ENCODE measurements at places on chromosomes 2 and 18.

GRCh38 chr18:2901423-2901985, 54.7 kb downstream of the EMILIN2 start:
- peak; percentile 82 for DNase-seq

DNA sequence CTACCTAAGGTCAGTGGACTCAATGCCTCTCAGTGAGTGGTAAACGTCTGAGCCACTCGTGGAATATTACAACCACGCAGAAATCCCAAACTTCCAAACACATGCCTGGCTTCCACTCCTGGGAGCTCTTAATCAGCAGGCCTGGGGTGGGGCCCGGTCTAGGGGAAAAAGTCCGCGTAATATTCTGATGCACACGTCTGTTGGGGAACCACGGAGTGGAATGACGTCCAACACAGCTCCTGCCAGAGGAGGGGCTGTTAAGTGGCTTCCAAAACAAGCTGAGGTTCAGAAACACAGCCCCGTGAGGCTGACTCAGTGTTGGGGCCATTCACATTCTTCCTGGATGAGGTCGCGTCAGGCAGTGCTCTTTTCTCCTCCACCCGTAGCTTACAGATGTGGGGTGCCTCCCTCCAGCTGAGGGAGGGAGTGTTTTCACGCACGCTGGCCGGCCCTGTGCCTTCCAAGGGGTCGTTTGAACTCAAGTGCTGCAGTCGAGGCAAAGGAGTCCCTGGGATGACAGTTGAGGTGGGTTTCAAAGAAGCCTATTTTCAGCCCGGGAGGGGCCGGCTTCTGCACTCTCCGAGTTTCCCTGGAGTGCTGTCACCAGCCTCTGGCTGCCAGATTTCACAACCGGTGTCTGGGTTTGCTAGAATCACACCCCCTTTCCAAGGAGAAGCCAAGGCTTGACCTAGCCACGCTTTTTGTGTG, 73.1 kb downstream of the ACKR3 start:
- peak; percentile 100 for DNase-seq

DNA sequence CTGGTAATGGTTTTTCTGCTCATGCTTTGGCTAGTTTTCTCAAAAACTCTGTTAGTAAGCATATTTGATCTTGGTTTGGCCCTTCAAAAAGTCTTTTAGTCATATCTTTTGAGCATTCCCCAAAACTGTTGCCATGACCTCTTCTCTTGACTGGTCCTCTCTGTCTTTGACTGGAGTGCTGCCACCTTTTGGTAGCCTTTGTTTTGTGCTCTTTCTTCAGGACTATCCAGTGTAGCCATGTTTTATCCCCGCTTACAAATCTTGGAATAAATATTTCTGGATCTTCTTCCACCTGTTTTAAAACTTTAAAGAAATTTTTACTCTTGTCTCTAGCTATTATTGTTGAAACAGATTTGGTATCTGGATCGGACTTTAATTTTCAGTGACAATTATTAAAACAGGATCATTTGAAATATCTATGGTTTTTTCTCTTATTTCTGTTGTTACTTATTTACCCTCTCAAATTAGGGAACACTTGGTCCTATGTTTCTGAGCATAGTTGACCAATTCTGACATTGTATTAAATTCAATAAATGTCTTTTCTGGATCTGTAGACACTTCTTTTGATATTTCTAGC, 965 bp upstream of the ELOA2 start:
- DNase-seq, result peak; percentile 1

DNA sequence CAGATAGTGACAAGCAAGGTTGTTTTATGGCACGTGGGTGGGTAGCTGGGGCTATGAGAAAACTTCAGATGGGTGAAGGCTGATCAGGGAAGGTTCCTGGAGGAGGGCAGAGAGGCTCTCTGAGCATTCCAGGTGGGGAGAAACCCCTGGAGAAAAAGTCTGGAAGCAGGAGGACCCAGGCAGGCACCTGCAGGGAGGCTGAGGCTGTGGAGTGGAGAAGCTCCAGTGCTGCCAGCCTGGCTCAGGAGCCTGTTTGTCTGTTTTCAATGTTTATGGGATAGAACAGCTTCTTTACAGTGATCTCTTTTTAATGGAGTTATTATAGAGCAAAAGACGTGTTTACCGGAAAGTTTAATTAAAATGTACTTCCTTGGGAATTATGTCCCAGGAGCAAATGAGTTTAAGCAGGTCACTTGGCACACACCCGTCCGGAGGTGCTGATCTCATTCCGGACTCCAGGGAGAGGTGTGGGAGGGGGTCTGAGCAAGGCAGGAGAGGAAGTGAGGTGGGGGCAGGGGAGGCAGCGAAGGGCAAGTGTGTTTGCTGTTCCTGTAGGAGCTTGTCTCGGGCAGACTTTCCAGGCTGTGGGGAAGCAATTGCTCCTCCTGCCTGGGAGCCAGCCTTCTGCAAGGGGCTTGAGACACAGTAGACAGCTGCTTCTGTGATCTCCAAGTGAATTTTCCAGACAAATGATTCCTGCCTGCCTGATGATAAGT, 239.5 kb downstream of the MYCN start:
- DNase-seq, result no peak

- peak; percentile 61 for DNase-seq
Observed at GRCh38 chr18:41121116-41121826, 833.8 kb upstream of the PIK3C3 start.

- peak; percentile 81 for DNase-seq
Observed at GRCh38 chr2:226618875-226619605, 180.6 kb downstream of the IRS1 start.

DNA sequence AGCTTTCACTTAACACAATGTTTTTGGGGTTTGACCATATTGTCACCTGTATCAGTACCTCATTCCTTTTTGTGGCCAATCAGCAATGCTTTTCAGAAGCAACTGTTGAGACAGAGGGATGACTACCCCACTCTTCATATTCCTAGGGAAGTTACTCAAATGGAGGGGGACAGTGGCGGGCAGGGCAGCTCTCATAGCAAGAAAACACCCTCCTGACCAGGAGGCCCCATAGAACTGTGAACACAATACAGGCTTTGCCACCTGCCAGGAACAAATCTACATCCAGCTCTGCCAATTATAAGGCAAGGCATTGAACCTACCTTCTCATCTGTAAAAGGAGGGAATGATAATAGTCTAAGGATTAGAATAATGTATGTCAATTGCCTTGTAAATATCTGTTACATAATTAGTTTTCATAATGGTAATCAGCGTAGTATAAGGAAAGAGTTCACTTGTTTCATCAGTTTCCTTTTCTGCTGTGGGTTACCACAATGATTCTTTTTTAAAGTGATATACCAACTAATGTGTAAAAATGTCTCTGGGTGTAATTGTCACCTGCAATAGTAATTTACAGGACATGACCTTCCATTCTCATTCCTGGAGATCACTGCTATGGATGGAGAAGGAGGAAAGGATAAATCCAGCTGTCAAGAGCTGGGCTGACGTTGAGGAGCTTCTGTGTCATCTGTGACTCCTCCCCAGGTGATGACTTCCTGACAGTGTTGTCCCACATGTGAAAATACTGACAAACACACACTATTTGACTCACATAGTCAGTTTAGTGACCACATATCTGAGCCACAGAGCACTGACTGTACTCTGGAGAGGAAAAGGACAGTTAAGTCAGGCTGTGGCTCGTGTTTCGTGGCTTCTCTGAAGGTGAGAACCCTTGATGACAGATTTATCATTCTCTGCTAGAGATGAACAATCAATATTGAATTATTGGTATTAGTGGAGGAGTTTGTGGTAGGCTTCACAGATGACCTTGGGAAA, 13.5 kb downstream of the ALPK2 start:
- DNase-seq, result no peak

DNA sequence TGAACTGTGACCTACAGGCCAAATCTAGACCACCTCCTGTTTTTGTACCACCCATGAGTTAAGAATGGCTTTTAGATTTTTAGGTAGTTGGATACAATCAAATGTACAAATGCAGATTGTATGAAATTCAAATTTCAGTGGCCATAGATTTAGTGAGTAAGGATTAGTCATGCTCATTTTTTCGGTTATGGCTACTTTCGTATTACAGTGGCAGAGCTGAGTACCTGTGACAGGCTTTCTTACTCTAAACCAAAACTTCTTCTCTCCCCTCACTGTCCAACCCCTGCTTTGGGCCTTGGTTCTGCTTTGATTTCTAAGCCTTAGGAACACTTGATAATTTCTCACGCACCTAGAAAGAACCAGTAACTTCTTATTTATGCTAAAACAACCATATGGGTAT, 82.1 kb downstream of the CDC42EP3 start:
- DNase-seq, result no peak

- DNase-seq, result no peak
Observed at GRCh38 chr2:114192362-114192761, 250.1 kb upstream of the DPP10 start.

GRCh38 chr2:62423235-62423634, 82.8 kb downstream of the TMEM17 start:
- DNase-seq, result peak; percentile 9

- DNase-seq, result no peak
Observed at GRCh38 chr18:25074925-25075324, 277.0 kb downstream of the ZNF521 start.

GRCh38 chr18:77341527-77342325, 92.1 kb downstream of the GALR1 start:
- no peak for DNase-seq

- DNase-seq, result peak; percentile 47
Observed at GRCh38 chr2:230230087-230230486, 4.6 kb downstream of the SP140 start.

DNA sequence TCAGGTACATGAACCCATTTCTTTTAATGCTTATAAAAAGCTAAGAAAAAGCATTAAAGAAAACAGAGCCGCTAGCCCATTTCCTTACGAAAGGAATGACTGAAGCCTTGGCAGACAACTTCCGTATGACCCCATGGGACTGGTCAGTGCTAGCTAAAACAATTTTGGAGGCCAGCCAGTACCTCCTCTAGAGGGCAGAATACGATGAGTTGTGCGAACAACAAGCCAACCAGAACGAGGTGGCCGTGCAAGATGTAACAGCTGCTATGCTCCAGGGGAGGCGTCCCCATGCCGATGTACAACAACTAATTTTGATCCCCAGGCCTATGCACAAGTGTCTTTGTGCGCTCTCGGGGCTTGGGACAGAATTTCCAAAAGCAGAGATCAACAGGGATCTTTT, 16.7 kb downstream of the MAP3K2 start:
- no peak for DNase-seq

DNA sequence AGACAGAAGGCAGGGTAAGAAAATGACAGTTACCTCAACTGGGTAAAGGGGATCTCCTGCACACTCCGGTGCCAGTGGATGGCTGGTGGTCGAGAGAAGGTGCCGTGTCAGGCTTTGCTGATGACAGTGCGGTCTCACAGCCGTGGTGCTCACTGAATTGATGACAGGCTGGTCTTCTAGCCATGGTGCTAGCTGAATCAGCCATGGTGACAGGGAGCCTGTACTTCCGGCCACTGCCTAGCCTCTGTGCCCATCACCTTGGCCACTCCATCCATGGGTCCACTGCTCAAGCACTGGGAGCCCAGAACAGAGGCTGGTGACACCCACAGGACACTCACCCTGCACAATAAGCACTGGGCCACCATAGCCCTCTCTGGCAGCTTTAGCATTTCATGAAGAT, 315.9 kb downstream of the FBXO15 start:
- no peak for DNase-seq

DNA sequence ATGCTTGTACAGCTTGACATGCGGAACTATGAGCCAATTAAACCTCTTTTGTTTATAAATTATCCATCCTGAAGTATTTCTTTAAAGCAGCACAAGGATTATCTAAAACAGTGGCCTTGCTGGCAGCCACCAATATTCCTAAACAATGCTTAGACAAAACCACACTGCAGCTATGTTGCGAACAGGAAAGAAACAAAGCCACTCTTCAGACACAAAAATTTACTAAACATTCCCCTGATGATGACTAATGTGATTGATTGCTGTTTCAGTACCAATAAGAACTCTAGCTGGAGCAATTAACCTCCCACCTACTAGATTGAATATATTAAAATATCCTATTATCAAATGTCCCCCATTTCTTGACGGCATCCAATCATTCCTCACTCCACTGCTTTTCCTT, 325.8 kb upstream of the REG3G start:
- DNase-seq, result no peak

GRCh38 chr18:47779381-47779780, 151.1 kb downstream of the SMAD2 start:
- DNase-seq, result no peak

- DNase-seq, result no peak
Observed at GRCh38 chr2:120229341-120229740, 6.1 kb upstream of the TMEM185B start.

DNA sequence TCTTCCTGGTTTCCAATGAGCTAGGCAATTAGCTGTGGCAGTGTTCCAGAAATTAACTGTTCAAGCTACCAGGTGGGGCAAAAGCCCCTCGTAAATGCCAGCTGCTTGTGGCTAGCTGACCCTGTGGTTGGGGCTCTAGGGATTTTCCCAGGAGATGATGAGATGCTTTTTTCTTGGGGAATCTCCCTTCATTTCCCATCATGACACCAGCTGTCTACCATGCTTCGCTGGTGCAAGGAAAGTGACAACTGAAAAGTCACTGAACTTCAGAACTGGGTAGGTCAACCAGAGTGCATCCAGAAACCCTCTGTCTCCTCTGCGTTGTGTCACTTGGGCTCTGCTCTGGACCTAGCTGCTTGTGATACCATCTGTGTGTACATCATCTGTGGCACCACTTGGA, 386.5 kb upstream of the DCC start:
- no peak for DNase-seq

DNA sequence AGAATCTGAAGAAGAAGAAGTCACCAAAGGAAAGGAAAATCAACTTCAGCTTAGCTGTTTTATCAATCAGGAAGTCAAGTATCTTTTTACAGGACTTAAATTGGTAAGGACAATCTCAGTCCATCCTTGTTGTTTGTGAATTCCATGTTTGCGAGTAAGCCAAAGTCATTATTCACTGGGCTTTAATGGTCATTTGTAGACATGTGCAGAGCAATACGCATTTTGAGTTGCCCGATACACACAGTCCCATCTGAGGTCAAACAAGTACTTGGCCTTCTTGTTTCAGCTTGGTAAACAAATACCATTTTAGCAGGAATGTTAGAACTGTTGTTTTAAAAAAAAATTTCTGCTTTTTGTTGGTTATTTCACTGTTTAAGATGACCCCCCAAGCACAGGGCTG, 40.9 kb downstream of the USP14 start:
- no peak for DNase-seq

DNA sequence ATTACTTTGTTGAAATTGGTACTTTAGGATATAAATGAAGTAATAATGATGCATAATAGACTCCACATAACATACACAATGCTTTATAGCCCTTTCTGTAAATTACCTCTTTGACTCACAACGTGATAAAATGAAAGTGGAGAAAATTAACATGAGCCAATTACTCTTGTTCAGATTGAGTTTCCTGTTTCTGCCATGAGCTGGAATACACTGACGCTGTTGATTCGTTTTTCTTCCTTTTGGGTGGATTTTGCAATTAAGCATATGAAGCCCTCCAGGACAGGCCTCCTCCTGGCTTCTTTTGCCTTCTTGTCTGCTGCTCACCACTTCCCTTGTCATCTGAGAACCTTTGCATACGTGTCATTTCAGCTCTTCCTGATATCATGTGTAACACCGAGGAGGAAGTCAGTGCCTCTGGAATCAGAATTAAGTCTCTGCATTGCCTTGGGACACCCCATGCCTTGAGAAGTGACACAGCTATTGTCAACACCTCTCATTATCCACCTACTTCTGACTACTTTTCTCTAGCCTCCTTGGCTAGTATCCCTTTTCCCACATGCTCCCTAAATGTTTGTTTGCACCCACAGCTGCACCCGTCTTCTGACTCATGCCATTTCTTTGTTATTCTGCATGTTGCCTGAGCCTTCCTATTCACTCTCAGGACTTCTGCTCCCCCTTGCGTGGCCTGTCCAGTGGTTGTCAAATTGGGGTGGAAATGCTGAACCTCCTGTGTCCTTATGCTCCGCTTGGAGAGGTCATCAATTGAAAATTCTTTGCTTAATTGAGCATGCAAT, 134.1 kb downstream of the FMNL2 start:
- peak; percentile 22 for DNase-seq

GRCh38 chr2:31324016-31324633, 90.2 kb downstream of the EHD3 start:
- DNase-seq, result no peak
